ENCODE measurements at places on chromosomes 1 and 21.

DNA sequence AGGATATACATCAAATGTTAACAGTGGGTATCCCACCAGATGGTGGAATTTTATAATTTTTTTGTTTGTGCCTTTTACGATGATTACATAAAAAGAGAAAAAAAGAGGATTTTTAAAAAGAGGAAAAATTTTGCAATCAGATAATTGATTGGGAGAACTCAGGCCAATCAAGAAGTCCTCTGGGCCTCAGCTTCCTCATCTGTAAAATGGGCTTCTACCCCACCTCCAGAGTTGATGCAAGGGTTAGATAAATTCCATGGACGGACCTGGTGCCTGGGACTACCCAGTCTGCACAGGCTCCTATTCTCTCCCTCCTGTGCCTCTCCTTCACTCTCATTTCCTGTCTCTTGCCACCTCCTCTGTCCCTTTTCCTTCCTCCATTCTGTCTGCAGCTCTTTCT lies 88.9 kb downstream of the TRABD2B start:
- no peak for DNase-seq

DNA sequence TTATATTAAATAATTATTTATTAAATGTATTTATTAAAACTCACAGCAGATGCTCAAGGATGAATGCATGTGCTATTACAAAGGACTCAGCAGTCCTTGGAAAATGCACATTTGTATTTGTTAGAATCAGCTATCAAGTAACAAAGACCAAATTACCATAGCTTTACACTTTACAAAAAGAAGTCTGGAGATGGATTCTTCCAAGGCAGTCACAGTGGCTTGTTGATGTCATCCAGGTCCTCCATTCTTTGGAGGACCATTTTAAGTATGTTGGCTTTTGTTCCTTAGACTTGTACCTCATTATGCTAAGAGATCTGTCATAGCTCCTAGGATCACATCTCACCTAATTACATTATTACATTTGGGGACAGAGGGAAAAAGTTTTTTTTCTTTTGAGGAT lies 63.4 kb downstream of the NTMT2 start:
- no peak for DNase-seq

DNA sequence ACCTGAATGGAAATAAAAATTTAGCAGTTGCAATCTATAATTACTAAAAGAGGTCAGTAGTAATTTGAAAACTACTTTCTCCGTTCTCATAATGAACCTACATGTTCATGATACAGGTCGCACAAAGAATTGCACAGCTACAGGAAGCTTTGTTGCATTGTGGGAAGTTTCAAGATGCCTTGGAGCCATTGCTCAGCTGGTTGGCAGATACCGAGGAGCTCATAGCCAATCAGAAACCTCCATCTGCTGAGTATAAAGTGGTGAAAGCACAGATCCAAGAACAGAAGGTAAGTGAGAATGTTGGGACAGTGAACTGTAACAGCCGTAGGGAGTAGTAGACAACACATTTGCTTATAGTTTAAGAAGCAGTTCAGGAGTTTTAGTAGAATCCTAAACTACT lies 68.8 kb upstream of the BMP8A start:
- no peak for DNase-seq

GRCh38 chr1:46456411-46456963 lies 33.1 kb upstream of the DMBX1 start:
- DNase-seq: no peak

GRCh38 chr21:15774590-15774989 lies 44.8 kb downstream of the USP25 start:
- DNase-seq: no peak

DNA sequence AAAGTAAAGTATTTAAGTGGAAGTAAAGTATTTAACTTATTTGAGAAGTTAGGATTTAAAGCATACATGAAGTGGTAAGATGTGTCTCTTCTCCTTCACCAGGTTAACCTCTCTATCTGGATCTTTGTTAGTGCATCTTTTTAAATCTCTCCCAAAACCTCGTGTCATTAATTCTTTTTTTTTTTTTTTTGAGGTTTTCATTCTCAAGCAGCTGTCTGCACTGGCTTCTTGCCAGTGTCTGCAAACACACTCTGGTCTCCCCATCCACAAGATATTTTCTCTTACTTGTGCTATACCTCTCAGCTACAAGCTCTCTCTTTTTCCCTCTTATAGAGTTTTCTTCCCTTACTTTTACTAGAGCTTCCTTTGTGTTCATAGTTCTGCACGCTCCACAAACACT lies 49.0 kb downstream of the CLDN17 start:
- DNase-seq: no peak

- DNase-seq: no peak
Measured at GRCh38 chr1:246184503-246184902, 322.6 kb downstream of the SMYD3 start.

DNA sequence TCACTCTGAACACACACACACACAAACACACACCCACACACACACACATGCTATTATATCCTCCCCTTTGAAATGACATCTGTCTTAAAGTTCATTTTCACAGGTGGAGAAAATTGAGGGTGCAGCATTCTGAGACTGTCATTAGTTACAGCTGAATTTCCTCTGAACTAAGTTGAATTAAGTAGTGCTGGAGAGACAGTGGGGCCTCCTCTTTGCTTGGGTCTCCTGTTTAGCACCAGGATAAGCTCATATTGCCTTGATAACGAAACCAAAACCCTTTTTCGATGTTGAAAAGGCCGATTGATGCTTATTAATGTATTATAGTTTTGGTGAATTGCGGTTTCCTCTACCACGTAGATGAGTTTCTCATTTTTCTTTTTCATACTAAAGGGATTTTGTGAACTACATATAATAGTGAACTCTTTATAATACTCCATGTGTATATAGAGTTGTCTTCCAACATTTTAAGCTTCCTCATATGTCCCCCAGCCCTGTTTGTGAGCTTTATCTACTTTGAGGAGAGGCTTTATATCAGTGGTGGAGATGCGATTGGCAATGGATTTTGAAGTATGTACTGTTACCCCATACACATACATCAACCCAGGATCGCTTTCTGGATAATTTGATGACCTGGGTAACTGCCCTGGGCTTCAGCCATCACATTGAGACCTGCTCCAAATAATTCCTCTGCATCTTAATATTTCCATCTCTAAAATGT lies 17.4 kb downstream of the DYNLT5 start:
- DNase-seq: no peak

GRCh38 chr1:198967566-198967965 lies 328.7 kb downstream of the PTPRC start:
- DNase-seq: no peak

DNA sequence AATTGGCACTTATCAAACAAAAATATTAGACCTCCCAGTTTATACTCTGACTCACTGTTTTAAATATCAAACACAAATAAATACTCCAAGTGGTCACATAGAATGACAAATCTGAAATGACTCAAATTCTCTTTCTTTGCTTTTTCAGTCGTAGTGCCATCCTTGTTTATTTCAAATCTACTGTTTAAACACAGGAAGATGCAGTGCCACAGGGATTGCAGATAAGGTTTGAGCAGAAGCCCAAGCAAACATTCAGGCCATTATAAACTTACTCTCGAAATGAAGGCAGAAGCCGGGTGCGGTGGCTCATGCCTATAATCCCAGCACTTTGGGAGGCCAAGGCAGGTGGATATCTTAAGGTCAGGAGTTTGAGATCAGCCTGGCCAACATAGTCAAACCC lies 255.4 kb upstream of the PLXNA2 start:
- DNase-seq: no peak

- no peak for DNase-seq
Measured at GRCh38 chr1:51916587-51917405, 38.3 kb upstream of the NRDC start.

DNA sequence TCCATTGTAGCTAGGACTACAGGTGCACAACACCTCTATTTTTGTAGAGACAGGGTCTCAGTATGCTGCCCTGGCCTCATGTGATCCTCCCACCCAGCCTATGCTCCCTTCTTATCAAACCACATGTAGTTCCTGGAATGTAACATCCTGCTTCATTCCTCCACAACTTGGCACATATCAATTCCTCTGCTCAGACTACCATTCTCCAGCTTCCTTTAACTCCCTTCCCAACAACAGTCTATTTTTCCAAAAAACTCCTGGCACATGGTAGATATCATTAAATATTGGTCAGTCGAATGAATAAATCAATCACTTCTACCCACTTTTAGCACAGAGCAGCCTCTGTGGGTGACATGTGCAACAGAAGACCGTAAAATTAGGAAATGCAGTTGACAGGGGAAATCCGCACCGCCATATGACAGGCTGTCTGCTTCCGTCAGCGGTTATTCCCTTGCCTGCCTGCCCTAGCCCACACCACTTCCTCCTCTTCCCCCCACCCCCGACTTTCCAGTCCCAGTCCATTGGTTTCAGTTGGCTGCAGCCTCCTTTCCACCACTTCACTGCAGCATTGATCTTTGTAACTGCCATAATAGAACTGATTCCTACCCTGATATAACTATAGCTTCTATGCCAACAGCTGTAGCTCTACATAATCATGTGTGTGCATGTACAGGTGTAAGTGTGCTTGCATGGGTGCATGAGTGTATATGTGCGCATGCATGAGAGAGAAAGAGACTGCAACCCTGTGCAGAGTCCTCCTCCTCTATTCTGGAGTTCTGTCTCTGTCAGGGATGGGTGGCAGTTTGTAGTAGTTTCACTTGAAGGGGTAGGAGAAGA lies 6.8 kb upstream of the AKR1A1 start:
- DNase-seq: no peak

DNA sequence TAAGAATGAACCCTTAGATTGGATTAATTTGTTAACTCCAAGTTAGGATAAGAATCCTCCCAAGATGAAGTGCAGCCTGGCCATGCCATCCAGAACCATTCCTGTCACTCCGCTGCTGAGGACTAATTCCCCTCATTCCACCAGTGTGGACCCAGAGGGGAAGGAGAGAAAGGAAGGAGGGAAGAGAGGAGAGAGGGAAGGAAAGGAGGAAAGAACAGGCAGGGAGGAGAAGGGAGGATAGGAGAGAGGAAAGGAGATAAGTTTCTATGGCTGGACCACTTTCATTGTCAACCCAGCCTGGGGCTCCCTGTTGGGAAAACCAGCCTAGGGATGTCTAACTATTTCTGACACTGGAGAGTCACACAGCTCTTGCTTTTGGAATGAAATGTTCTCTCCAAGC lies 4.7 kb downstream of the MRAP start:
- no peak for DNase-seq

DNA sequence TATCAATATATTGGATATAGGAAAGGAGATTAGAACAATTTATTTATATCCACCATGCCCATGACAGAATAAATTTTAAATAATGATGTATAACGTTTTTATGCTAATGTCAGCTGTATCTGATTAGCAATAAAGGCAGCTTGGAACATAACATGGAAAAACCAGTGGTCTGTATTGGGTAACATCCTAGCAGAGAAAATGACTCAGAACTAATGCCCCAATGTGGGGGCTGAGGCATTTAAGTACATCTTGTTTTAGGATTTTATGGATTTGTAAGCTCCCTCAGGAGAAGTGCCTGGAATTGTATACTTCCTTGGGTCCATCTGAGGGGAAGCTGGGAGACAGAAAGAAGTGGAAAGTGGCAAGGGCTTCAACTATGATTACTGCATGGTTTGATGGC lies 82.3 kb downstream of the HMCN1 start:
- peak; percentile 38 for DNase-seq

DNA sequence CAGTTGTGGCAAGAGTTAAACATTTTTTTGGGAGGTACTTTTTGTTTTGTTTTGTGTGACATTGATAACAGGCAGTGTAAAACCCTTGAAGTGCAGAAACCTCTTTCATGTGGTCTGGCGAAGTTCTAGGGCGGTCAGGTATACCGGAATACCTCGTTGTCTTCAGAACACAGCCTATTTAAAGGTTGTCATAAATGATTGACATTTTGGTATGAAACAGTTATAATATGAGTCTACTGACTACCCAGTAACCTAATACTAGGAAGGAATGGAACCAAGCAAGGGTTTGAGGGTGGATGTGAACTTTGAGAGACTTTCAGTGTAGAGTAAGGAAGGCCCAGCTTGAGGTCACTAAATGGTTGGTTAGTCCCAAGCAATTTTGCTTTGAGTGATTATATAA lies 40.5 kb downstream of the PATJ start:
- no peak for DNase-seq

DNA sequence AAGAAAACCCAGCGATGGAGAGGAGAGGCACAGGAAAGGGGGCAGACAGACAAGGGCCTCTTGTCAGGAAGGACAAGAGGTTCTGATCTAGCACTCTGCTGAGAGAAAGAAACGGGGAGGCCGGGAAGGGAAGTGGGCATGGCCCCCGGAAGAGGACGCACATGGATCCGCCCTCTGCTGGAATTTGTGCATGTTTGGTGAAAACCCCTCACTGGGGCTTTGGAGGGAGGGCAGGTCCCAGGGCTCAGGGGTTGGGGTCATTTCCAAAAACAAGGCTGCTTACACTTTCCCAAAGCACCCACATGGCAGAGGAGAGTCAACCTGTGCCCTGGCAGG lies 32.4 kb upstream of the ECE1 start:
- no peak for DNase-seq

- DNase-seq: no peak
Measured at GRCh38 chr1:14936815-14937214, 216.7 kb upstream of the TMEM51 start.

All from HFF-Myc (cell line).